ENCODE measurements at places on chromosomes 16 and 17.

GRCh38 chr17:60554377-60554788, 28.3 kb upstream of the APPBP2 start:
- DNase-seq = no peak

DNA sequence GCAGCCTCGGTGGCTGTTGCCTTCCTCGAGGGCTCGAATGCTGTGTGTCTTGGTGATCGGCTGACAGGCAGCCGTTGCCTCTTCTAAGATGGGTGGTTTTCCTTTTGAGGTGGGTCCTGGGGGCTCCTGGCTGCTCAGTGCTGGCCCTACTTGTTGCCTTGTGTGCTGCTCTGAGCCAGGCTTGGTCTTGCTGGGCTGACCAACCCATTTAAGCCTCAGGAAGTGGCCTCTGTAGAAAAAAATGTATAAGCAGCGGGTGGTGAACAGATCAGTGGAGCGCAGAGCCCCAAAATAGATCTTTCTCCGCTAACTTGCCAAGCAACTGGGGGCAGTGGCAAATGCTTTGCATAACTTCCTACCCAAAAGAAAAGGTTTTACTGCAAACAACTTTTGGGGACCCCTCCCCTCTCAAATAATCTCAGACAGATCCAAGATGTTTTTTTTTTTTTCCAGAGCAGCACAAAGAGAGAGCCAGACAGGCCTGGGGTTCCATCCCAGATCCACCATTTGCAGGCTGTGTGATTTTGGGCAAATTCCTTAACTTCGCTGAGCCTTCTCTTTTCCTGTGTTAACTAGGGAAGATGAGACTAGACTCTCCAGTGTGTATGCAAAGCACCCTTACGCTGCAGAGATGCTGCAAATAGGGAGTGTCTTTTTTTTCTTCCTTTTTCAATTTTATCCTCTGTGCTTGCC, 42.5 kb downstream of the PLCG2 start:
- DNase-seq = no peak

- no peak for DNase-seq
Observed at GRCh38 chr17:3773511-3773910, 27.5 kb downstream of the ITGAE start.

DNA sequence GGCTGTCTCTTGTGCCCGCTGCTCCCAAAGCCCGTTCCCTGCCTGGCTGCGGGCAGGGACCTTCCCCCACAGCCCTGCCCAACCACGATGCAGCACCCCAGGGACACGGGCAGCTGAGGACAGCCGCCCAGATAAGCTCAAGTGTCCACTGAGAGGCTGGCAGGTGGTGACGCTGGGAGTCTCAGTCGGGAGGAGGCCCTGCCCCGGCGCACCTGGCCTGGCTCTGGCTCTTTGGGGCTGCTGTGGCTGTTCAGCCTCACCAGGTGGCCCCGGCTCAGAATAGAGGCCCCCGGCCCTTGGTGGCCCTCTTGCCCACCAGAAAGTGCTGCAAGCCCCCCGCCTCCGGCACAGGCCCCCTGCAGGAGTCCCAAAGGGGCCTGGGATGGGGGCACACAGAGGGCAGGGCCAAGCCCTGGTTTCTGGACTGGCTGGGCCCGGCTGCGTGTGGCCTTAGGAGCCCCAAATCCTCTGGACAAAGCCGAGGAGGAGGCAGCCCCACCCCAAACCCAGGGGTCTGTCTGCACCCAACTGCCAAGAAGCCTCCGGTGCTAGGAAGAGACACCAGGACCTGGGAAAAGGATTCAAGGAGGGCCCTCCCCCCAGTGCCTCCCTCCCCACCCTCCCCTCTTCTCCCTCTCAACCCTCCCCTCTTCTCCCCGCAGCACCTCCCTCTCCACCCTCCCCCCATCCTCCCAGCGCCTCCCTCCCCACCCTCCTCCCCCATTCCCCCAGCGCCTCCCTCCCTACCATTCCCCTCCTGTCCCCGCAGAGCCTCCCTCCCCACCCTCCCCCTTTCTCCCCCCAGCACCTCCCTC, 5.3 kb downstream of the NTHL1 start:
- no peak for DNase-seq

GRCh38 chr17:30379303-30379902, 676 bp downstream of the CPD start:
- no peak for DNase-seq

- no peak for DNase-seq
Observed at GRCh38 chr16:89370081-89370511, 120.3 kb downstream of the ANKRD11 start.

DNA sequence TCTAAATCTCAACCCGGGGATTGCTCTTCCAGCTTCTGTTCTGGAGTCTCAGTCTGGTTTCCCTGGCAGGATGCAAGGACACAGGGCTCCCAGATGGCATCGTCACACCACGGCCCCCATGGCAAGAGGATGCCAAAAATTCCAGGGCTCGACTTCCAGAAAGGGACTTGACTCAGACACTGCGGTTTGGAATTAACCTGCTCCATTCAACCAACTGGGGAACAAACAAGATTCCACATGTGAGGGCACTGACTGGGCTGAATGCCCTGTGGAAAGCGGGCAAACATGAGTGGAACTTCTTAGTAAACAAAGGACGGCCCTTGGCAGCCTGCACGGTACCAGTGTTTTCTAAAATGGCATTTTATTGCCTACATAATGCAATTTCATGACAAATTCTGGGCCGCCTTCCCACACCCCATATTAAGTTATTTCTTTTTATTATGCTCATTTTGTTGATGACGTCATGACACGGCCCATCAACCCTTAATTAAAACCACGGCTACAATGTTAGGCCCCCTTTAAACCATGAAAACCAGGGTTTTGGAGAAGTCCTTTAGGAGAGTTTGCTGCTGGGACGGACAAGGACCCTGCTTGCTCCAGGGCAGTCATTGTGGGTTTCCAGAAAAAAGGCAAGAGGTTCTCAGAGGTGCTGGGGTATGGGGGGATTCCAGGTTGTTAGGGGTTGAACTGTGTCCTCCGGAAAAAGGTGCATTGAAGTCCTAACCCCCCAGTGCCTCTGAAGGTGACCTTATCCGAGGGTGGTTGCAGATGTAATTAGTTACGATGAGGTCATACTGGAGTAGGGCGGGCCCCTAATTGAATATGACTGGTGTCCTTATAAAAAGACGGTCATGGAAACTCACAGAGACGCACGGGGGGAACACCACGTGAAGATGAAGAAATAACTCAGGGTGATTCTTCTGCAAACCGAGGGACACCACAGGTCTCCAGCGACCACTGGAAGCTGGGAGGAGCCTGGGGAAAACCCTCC, 205.6 kb downstream of the FOXL1 start:
- no peak for DNase-seq

DNA sequence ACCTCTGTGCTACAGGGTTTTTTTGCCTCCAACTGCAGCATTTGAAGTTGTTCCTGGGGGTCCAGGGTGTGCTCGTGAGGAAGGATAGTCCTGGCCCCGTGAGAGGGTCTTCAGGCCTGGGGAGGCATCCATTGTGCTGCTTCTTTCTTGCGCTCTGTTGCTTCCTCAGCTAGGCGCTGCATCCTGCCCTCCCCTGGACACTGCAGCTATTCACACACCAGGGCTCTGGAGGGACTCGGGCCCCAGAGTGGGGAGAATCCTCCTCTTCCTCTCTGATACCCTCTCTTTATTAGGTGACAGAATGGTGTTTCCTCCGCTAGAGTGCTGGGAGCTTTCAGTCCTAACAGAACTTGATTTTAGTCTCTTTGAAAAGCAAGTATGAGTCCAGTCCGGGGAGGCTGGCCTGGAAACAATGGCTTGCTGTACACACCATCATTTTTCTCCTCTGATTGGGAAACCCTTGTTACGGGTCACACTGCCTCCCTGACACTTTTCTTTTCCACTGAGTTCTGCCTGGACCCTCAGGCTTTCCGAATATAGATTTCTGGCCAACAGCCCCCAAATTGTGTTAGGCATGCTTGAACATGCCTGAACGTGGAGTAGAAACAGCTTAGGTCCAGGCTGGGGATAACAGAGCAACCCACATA, 81.4 kb upstream of the ELAC2 start:
- no peak for DNase-seq

DNA sequence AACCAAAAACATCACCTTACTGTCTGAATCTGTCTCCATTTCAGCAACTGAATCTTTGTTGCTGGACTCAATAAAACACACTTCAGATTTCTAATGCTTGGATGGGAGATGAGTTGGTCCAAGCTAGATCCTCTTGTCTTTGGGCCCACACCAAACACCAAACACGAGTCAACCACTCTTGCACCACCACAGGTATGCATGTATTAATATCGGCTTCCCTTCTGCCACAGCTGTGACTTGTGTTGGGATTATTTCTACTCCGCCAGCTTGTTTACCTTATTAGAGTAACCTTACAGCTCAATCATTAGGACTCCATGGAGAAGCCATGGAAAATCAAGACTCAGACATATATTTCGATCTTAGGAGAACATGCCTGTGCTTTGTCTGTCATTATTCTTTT, 49.9 kb downstream of the XYLT1 start:
- no peak for DNase-seq

DNA sequence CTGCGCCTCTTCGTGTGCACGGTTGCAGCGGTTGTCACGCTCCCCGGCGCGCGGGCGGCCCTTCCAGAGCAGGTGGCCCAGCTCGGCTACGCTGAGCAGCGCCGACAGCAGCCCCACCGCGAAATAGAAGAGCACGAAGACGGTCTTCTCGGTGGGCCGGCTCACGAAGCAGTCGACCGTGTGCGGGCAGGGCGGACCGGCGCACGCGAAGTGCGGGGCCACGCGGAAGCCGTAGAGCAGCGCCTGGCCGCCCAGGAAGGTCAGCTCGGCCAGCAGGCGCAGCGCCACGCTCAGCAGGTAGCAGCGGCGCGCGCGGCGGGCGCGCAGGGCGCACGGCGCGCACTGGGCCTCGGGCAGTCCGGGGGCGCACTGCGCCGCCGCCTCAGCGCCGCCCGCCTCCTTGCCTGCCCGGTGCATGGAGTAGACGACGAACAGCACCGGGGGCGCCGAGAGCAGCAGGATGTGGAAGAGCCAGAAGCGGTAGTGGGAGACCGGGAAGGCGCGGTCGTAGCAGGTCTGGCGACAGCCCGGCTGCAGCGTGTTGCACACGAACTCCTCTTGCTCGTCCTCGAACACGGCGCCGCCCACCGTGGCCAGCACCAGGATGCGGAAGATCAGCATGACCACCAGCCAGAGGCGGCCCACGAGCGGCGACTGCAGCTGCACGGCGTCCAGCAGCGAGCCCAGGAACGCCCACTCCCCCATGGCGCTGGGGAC, 1.3 kb downstream of the GJD3 start:
- no peak for DNase-seq

DNA sequence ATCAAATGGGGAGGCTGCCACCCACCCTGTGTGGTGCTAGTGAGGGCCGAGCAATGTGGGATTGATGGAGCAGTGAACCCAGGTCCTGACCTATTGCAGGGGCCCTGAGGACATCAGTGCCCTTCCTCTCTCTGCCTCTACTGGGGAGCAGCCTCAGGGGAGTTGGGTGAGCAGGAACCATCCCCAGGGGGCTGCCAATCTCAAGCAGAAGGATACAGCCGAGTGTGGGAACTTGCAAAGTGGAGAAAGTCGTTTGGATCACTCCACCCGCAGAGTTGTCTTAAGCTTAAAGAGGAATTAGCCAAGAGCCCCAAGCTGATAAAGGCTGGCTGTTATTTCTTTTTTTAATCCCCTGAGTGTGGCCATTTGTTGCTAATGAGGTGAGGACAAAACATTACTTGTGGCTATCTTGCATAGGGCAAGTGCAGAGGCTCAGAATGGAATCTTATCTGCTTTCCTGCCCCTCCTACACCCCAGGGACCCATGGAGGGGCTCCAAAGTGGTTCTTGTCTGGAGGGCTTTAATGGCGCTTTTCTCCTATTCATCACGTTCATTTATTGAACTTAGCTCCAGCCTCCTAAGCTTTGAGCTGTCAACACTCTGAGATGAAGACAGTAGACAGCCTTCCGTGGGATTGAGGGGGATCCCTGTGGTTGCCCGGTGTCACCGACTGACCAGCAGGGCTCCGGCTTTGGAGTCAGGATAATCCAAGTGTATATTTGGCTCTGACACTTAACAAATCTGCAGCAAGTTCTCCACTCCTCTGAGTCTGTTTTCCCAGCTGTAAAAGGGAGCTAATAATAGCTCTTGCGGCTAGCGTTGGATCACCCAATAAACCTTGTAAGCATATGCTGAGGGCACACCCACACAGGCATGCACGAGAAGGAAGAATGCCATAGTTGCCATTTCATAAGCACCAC, 45.1 kb downstream of the MYH11 start:
- DNase-seq = no peak

DNA sequence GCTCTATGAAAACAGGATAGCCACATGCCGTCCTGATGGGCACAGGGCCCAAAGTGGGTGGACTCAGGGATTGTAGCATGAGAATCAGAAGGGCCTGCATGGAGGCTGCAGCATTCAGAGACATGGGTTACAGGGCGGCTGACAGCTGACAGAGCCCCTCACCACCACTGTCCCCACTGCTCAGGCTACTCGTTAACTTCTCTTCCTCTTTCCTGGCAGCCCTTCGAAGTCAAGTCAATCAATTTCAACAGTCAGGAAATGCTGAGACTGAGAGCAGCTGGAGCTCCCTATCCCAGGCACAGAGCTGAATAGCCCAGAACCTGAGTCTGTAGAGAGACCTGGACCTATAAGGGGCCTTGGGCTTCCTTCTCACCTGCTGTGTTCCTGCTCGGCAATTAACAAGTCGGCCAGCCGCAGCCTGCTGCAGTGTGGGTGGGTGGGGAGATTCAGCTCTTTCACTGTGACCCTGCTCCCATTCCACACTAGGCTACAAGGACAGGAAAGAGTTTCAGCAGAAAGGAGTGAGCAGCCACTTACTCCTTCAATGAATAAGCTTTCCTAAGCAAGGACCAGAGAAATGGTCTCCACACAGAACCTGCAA, 76.9 kb downstream of the TEX14 start:
- DNase-seq = no peak

GRCh38 chr16:962366-962765, 8.4 kb downstream of the LMF1 start:
- DNase-seq = no peak

GRCh38 chr16:62965831-62966230, 929.6 kb upstream of the CDH8 start:
- DNase-seq = no peak

Measured in right renal pelvis (tissue), 4 donors.